ENCODE measurements at places on chromosomes 7 and 10.

GRCh38 chr7:40716052-40716451, 581.2 kb downstream of the SUGCT start:
- no peak for DNase-seq

DNA sequence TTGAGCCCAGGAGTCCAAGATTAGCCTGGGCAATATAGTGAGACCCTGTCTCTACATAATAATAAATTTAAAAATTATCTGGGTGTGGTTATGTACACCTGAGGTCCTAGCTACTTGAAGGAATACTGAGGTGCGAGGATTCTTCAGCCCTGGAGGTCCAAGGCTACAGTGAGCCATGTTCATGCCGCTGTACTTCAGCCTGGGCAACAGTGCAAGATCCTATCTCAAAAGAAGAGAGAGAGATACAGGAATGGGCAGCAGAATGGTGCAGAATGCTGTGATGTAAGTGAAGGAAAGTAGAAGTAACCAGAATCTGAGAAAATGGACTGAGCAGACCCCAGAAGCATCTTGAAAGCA, 62.7 kb upstream of the EXOC4 start:
- no peak for DNase-seq

GRCh38 chr10:61110188-61110844, 166.3 kb upstream of the RHOBTB1 start:
- DNase-seq = no peak

DNA sequence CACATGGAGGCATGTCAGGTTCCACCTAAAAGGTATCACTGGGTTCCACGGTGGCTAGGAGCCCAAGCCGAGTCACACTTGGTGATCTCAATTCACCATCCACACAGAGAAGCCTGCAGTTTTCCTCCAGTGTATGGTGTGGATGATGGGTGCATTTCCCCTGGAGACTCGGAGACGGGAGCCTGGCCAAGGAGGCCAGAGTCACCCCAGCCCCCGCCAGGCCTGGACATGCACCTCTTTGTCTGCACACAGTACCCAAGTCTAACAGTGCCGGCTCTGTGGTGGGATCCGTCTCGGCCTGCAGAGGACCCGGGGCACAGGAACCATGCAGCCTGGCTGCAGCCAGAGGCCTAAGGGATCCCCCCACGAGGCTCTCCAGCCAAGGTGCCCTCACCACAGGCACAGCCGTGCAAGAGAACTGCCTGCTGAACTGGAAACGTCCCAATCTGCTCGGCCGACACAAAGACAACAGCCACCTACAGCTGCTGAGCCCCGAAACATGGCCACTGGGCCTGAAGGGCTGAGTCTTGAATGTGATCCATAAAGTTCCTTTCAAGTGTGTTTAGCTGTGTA, 75.2 kb downstream of the DIP2C start:
- no peak for DNase-seq

- DNase-seq = peak; percentile 81
Observed at GRCh38 chr7:74289018-74289658, at the start of gene CLIP2. Gene CLIP2 (plus strand): TSS chr7:74289407. CDS start chr7:74317547, 28,140 bp downstream.

GRCh38 chr10:130558746-130559546, 422.8 kb downstream of the GLRX3 start:
- DNase-seq = no peak

DNA sequence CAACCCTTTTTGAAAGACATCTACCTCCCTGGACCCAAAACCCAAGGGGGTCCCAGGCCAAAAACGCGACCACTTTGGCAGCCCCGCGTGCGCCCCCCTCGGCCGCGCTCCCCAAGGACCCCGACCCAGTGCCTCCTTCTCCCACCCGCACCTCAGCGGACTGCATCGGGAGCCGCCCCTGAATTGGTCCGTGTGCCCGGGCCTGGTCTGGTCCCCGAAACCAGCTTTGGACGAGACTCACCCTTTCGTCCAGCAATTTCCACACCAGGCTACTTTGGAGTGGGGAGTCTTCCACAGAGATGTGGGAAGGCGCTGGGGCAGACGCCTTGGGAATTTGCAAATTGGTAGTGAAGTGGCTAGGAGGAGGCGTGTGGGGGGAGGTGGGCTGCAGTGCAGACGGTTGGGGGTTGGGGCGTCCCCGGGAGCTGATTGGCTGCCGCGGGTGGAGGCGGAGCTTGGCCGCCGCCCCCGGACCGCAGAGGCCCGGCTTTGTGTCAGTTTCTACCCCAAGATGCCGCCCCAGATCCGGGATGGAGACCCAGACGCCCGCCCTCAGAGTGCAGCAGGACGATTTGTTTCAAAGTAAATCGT, 16.9 kb downstream of the TCAF1 start:
- peak; percentile 75 for DNase-seq

DNA sequence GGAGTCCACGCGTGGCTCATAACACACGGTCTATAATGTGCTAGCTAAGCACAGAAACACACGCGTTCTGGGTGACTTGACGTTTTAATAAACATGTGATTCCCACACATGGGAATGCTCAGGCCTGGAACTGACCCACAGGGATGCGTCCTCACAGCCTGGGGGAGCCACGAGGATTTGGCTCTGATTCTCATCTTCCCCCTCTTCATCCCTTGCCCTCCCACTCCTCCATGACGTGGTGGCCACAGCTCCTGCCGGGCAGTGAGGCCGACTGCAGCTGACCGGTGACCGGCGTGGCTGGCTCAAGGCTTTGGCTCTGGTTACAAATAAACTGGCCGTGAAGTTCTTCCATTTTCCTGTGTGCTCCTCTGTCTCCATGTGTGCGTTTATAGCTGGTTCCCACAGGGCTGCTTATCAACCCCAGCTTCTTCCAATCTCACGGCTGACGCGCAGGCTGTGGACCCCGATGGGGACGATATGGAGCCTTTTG, 40.9 kb upstream of the KLF6 start:
- DNase-seq = no peak

- no peak for DNase-seq
Observed at GRCh38 chr7:133478591-133479135, 225.8 kb downstream of the EXOC4 start.

GRCh38 chr7:29237489-29237888, 42.9 kb downstream of the CHN2 start:
- no peak for DNase-seq

GRCh38 chr7:70014472-70015177, 416.4 kb downstream of the AUTS2 start:
- DNase-seq = no peak

DNA sequence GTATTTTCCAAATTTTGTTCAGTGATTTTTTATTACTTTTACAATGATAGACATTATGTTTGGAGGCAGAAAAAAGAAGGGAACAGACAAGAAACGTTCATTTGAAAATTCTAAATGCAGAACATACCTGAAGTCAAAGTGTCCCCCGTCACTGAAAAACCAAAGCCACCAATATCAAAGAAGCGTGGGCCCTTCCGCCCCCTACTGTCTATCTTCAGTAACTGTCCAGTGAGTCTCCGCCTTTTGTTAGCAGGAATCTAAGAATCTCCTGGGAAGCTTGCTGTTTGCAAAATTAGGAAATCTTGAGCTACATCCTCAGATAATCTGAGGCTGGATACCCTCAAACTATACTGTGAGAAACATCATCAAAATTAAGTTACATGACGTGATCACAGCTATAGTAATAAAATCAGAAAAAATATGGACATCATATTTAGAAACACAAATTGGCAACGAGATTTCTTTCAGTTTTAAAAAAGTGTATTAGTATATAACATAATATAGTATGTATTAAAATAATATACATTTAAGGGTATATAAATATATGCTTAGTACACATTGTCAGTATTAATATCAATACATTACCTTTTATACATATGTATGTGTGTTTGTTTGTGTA, 169.3 kb upstream of the AKR1E2 start:
- no peak for DNase-seq

GRCh38 chr7:157739650-157740049, 402.8 kb downstream of the DNAJB6 start:
- DNase-seq = no peak

DNA sequence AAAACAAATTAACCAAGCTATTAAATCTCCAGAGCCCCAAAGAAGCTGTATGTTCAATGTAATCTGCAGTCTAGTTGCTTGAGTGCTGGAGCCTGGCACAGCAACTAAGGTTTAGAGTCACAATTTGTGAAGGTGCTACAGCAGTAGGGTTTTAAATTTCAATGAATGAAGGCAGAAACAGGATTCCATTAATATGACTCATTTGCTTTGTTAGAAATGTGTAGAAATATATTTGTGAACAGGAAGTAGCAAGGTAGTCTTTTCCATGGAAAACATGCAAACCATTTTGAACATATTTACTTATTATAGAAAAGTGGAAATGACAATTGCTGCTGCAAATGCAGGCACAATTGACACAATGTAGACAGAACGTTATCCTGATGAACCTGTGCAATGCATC, 149.0 kb upstream of the STEAP4 start:
- DNase-seq = no peak

DNA sequence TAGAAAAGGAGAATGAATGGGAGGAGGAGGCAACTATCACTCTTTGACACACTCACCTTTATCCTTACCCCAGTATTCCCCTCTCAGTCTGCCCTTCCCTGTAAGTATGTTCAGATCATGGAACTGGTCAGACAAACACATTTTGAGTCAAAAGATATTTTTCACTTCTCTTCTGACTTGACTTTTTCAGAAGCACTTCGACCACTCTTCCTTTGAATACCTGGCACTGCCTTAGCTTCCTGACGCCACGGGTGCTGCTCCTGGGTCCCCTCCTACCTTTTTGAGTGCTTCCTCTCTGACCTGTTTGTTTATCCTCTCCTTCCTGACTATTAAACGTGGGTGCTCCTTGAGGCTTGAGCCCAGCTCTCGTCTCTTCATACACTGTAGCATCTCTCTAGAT, 19.8 kb upstream of the C10orf67 start:
- DNase-seq = no peak

- DNase-seq = no peak
Observed at GRCh38 chr7:85191383-85191782, 4.5 kb upstream of the SEMA3D start.

GRCh38 chr7:68043546-68043945, 1046.9 kb downstream of the TYW1 start:
- no peak for DNase-seq

GRCh38 chr7:610141-610530, 90.5 kb upstream of the PDGFA start:
- no peak for DNase-seq

GRCh38 chr7:140003913-140004382, 58.8 kb downstream of the PARP12 start:
- DNase-seq = peak; percentile 53

DNA sequence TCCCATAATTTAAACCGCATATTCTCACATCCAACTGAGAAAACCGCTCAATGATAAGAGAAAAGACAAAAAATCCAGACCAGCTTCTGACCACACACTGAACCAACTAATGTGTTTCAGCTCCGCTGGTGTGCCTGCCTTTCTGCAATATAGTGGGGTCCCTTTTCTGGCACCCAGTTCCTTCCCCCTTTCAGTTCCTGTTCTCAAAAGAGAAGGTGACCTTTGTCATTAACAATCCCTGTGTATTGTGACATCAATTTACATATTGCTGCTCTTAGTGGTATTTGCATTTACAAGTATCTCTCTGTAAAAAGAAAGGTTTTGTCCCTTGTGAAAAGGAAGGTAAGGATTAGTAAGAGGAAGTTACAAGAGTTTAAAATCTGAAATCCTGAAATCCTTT, 1.4 kb downstream of the PPP1R17 start:
- DNase-seq = no peak

GRCh38 chr7:102255501-102255900, 31.2 kb upstream of the SH2B2 start:
- no peak for DNase-seq

DNA sequence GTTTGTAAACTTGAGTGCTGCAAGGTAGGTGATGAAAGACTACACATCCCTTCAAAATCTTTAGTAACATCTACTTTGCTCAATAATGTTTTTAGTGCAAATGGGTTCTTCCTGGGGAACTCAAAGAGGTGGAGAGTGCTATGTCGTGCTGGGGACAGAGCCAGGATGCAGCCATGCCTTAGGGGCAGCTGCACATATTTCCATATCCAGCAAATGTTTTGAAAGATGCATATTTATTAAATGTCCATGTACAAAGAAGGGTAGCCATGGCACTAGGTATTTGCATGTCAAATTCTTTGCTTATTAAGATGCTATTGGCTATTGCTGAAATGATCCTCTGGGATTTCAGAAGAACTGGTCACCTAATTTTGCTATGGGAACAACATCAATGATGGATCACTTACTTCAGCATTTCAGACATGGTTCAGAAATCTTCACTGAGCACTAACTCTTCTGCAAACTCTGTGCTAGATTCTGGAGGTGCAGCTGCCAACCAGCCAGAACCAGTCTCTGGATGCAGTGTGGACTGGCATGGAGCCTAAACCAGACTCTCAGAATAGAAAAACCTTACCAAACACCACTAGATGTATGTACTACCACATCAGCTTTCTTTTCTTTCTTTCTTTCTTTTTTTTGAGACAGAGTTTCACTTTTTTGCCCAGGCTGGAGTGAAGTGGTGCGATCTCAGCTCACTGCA, 31.7 kb upstream of the DNMBP start:
- DNase-seq = no peak

DNA sequence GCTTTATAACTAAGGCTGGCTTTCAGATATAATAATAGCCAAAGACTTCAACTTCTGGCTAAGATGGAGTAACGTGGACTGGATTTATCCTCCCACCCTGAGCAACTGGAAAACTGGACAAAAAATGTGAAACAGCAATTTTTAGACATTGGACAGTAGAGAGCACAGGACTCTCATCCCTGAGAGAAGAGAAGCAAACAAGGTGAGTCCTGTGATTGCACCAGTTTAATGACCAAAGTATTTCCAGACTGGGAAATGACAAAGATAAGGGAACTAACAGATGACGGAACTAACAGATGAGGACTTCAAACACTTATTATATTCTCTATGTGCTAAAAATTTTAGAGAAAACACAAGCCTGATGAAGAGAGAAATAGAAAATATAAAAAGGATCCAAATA, 175.7 kb upstream of the SLC25A13 start:
- DNase-seq = no peak

Data from GM18507 (cell line).